ENCODE measurements at places on chromosomes 5 and 9.

- DNase-seq, result no peak
Observed at GRCh38 chr5:127563136-127563535, 45.7 kb downstream of the PRRC1 start.

- no peak for DNase-seq
Observed at GRCh38 chr5:171861381-171861780, 75.8 kb downstream of the SMIM23 start.

DNA sequence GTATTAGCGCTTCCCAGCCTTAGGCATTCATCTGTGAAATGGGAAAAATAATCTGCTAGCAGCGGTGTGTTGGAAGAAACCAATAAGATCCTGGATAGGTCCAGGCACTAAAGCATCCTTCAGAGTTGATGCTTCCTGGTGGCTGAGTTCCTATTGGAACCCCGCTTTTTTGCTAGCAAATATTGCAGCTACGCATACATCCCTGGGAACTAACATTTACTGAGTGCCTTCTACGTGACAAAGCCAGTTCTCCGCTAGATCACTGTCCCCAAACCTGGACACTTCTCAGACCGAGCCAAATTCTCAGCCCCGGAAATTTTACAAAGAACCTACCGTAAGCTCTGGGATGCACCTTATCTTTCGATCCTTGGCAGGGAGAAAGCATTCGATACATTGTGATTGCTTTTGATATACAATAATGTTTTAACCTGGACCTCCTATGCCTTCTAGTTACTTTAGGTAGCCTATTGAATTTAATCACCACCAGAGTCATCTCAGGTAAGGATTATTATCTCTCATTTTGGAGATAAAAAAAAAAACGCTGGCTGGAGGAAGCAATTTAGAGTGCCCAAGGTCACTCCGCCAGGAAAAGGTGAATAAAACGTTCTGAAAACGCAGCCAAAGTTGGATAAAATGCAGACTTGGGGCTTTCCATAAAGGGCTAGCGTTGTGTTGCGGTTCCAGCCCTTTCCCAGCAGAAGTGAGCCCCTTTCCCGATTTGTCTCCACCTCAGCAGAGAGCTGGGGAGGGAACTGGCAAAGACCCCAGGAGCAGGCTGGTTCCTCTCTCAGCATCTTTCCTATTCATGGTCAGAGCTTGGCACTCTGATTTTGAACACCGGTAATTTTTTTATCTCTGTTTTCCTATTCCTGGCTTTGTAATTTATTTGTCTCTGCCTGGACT, 2.6 kb upstream of the MSX2 start:
- DNase-seq, result no peak

DNA sequence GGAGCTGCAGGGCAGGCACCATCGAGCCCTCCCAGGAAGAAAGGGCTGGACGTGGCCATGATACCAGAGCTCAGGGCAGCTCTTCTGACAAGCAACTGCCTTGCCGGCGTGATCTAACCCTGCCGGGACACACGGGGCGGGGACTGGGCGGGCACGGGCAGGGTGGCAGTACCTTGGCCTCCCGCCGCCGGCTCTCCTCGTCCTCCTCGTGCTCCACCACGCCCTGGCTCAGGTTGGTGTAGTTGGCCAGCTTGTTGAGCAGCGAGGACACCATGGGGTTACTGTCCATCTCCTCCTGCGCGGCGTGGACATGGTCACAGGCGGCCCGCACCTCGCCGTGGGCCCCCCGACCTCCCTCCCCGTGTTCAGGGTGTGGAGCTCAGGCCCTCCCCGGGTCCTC, 18.5 kb downstream of the SLC12A7 start:
- no peak for DNase-seq

GRCh38 chr9:89498852-89499480, 1.1 kb upstream of the SEMA4D start:
- DNase-seq, result peak; percentile 47

DNA sequence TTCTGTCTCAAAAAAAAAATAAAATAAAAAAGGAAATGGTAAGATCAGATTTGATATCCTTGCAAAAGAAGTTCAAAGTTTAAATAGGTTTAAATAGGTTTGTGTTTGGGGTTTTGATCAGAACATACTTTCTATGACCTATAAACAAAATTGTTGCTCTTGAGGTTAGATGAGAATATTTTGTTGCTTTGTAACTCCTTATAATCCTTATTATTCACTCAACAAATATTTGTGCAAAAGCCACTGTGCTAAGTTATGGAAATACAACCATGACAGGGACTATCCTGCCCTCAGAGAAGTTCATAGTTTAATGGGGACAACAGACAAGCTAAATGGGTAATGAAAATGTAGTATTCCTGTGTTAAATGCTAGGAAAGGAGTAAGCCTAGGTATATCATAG, 71.5 kb downstream of the INVS start:
- DNase-seq, result no peak

DNA sequence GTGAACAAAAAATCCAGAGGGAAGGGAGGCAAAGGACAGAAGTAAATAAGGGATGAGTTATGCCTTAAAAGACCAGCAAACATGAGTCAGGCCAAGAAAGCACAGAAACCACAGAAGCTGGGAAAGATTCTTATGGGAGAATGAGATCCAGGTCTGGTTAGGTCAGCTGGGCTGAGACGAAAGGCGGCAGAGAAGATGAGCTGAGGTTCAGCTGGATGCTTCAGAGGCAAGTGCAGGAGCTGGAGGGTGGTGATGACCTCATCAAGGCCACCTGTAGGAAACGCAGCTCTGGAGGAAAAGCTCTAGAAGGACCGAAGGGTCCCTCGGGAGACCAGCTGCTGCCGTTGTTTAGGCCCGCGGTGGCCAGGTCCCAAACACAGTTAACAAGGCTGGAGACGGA, 152.0 kb downstream of the MYO10 start:
- DNase-seq, result no peak
